ENCODE measurements at places on chromosomes 4 and X.
A peak's percentile ranks its signal among the peaks of the same experiment; 100 is the strongest.

- no peak for DNase-seq
Observed at GRCh38 chrX:16416588-16416987, 233.4 kb upstream of the S100G start.

- DNase-seq = no peak
Observed at GRCh38 chrX:100048156-100048555, 361.9 kb downstream of the PCDH19 start.

GRCh38 chr4:112589206-112589605 is 47.5 kb downstream of the ZGRF1 start:
- DNase-seq = no peak

DNA sequence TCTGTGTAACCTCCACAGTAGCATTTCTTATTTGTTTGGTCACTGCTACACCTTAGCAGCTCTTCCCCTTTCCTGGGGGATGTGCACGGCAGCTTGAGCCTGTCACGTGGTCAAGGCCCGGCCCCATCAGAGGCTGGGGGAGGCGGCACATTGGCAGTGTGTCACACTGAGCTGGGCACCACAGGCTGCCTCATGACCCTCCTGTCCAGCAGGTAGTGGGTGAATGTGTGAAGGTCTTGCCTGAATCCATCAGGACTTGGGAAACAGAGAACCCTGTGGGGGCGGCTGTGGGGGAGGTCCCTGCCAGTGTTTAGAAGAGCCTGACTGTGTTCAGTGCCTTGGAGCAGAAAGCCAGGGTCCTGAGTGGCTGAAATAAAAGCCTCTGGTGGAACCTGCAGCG is 33.2 kb downstream of the WFS1 start:
- no peak for DNase-seq

GRCh38 chr4:2923141-2923551 is 40.1 kb downstream of the NOP14 start:
- DNase-seq = no peak

DNA sequence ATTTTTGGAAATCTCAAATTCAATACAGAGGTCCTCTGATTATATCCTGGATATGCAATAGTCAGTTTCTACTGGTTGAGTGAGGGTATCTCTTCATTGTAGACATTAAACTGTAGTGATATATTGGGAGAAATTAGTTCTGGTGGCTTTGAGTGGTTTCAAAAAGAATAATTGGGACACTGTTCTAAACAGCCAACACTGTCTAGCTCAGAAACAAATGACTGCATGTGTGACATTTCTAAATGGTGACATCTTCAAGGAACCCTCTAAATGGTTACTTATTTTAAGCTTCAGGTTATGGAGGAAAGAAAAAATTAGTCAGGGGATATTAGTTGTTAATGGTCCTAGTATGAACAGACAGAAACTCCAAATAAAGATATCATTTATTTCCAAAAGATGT is 186.2 kb downstream of the LARP7 start:
- no peak for DNase-seq

DNA sequence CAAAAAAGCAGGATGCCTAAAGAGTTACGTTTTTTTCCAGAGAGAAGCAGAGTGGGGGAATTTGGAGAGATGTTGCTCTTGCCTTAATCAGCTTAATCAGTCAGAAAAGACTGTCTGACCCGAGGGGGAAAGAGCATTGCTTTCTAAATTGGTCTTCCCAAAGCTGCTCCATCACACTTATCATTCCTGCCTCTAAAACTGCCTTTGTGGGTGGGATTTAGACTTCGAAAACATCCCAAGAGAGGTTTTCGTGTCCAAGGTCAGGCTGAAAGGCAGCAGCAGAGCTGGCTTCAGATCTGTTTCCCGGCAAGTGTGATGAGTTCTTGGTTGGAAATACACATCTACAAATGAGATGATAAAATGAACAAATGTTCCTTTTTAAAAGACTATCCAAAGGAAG is 155.2 kb downstream of the SH2D1A start:
- no peak for DNase-seq

GRCh38 chr4:112253382-112254000 is 21.9 kb downstream of the AP1AR start:
- no peak for DNase-seq

DNA sequence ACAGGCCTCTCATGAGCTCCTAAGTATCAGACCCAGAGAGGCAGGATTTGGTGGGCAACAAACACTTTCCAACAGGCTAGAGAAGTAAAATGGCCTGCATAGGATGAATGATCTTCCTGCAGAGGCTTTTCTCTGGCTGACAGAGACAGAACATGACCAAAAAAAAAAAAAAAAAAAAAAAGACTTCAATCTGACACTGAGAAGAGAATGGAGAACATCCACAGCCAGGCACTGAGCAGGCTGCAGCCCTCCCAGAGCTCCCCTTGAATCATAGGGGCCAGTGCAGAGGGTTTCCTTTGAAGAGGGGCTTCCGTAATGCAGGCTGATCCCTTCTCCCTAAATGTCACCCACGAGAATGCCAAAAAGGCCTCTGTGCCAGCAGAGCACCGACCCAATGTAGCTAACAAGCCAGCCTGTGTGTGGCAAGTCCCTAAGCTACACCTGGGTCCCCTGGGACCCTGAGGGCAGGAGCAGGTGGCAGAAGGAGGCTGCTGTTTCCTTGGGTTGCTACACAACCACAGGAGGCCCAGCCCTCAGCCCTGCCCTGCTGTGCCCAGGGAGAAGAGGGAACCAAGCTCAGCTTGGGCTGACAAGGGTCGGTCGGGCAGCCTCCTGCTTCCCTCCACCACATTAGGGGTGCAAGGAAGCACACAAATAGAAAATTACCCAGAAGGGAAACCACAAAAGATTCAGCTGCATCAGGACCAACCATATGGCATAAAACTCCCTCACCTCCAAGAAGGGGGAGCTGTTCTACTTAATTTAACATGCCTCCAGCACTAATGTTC is 55.6 kb downstream of the MAP7D2 start:
- no peak for DNase-seq

DNA sequence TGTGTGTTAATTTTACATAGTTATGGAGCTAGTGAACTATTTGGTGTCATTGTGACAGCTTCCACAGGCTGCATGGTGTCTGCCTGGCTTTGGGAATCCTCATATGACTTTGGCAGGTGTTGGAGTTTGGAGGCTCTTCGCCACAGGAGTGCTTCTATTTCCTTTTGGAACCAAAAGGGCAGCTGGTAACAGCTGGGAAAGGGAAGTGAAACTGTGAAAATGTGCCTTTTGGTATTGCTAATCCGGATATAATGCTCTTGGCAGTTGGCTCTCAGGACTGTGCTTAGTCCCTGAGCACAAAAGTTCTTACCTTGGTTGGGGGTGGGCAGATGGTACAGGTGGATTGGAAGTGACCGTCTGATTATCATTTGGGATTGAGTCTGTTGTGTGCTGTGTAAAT is 18.1 kb downstream of the OFD1 start:
- DNase-seq = no peak

DNA sequence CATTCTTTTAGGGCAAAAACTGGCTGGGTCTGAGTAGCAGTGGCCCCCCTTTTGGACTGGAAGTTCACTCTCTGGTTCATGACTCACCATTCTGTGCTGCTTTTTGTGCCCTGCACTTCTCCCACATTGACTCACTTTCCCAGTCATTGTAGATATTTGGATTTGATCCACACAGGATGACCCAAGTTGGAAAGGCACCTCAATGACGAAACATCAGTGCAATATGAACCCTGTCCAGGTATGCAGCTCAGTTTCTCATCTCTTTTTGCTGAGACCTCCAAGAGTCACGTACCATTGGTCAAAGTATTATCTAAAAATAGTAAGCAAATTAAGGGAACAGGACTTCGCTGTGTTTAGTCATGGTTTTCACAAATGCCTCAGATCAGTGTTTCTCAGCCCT is 92.7 kb downstream of the CBLL2 start:
- no peak for DNase-seq

GRCh38 chr4:144663834-144664475 is 18.0 kb downstream of the HHIP start:
- no peak for DNase-seq

GRCh38 chr4:25439918-25440477 is 62.9 kb downstream of the ANAPC4 start:
- DNase-seq = peak; percentile 19

GRCh38 chr4:36509845-36510244 is 228.4 kb downstream of the DTHD1 start:
- DNase-seq = no peak

- DNase-seq = no peak
Observed at GRCh38 chr4:187108845-187109244, 385.2 kb upstream of the FAT1 start.

- no peak for DNase-seq
Observed at GRCh38 chrX:21730026-21730425, 27.9 kb downstream of the SMPX start.

GRCh38 chrX:147901461-147902126 is 10.1 kb upstream of the FMR1 start:
- no peak for DNase-seq

DNA sequence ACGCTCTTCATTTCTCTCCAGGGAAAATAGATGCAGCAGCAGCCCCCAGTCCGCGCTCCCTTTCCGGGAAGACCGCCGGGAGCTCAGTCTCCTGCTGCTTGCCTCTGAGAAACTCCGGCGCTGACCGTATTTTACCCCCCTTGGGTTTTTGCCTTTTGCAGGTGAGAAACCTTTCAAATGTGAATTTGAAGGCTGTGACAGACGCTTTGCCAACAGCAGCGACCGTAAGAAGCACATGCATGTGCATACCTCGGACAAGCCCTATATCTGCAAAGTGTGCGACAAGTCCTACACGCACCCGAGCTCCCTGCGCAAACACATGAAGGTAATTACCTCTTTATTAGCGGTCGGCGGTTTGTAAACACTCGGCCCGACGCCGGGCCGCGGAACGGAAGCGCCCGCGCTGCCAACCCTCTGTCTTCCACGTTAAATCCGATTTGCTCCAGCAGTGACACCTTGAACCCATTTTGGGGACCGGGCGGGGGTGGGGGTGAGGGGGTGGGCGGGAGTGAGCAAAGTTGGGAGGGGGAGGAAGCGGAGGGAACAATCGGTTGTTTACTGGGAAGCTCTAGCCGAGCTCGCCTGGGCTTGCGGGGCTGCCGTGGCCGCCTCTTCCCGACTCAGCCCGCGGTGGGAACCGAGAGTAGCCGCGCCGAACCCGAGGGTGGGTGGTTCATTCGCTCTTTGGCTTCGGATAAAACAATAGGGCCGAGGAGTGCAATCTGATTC is 3.0 kb downstream of the ZIC3 start:
- no peak for DNase-seq

DNA sequence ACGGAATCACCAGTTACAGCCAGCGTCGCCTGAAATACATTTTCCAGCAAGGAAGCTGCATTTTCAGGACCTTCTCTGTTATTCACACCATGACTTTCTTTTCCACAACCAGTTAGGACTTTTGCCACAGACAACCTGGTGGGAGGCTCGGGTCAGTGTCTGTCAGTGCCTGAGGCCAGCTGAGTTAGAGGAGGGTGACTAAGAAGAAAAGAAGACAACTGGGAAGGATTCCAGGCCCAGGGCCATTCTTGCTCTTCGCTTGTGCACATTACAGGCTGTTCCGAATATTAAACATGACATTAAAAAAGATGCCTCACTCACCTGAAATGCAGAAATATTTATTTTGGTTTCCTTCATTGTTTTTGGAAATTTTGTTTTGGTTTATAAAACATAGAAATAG is 21.4 kb upstream of the CENPU start:
- no peak for DNase-seq

GRCh38 chr4:119050527-119051090 is 85.0 kb upstream of the MYOZ2 start:
- no peak for DNase-seq

DNA sequence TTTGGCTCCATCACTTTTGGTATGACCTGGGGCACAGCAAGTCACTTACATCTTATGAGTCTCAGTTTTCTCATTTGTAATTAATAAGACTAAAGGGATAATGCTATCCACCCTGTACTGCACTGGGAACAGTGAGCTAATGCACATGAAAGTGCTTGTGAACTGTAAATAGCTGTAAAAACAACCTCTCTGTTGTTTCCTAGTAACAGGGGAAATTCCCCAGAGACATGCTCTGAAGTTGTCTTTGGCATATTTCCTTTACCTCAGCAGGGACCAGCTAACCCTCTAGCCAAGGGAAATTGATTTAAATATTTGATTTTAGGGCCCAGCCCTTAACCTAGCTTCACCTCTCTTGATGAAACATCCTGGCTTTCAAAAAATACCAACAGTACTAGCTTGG is 6.1 kb upstream of the CYSLTR1 start:
- DNase-seq = no peak

DNA sequence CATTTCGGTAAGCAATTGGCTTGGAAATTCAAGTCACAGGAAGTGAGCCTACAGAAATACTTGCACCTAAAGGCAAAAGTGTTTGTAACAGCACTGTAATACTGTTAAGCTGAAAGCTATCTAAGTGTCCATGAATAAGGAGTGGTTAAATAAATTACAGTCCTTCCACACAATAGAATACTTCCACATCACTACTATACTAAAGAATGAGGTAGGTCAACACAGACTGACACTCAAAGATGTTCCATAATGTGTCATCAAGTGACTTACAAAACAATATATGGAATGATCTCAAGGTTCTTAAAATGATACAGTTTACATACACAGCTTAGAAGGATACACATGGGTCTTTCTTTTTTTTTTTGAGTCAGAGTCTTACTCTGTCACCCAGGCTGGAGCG is 27.0 kb downstream of the SLC10A6 start:
- DNase-seq = no peak

DNA sequence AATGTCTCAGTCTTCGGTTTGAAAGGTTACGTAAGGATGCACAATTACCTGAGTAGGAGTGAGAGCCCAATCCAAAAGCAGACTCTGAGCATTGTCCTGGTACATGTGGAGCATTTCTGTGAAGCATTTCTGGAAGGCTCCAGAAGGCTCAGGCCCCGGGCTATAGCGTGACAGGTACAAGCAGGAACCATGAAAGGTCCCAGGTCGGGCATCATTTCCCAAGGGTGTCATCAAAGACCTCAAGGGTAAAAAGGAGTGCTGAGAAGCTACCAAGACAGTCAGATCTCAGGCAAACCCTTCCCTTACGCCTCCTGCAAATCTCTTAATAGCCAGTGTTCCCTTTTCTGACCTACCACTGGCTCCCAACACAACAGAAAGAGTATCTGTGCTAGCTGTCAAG is 30.8 kb downstream of the GPC4 start:
- no peak for DNase-seq

GRCh38 chr4:185865901-185866328 is 53.9 kb upstream of the SORBS2 start:
- no peak for DNase-seq

GRCh38 chr4:73257651-73258435 is 755 bp downstream of the ANKRD17 start:
- peak; percentile 21 for DNase-seq

GRCh38 chr4:120589787-120590186 is 332.7 kb downstream of the PRDM5 start:
- no peak for DNase-seq

DNA sequence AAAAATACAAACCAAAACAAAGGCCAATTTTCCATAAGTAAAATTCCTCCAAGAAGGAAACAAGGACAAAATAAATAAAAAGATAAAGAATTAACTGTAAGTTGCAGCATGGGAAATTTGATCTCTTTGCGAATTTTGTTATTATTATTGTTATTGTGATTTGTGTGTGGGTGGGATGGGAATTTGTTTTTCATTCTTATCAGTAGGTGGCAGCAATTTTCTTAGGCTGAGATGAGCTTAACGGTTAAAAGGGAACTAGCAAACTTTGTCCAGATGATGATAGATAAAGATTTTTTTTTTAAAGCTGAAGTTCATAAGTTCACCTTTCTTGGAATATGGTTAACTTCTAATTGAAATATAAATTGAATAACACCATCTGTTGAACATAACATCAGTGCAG is 83.2 kb upstream of the IL1RAPL2 start:
- no peak for DNase-seq

GRCh38 chr4:8657381-8658088 is 65.0 kb downstream of the CPZ start:
- no peak for DNase-seq

Measured in stimulated activated naive CD4-positive, alpha-beta T cell treated with Interleukin-2 at 50 U/mL for 16 hours (primary cell).